ENCODE measurements at places on chromosomes 7 and 10.

DNA sequence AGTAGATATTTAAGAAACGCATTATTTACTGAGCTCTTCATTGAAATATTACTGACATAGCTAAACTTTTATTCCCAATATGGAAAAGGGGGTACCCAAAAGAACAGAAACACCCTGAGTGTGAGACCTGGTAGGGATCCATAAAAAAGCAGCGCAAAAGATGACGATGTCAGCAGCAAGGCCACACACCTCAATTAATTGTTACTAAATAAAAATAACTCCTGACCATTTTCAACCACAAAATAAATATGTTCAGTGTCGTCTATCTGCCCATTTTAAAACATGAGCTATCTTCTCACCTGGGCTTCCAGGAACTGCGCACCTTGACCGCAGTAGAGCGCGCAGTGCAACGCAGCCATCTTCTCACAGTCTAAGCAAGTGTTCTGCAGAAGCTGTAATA is 61.2 kb downstream of the GSAP start:
- no peak for ATAC-seq

- no peak for ATAC-seq
Observed at GRCh38 chr7:28729281-28729680, 228.8 kb downstream of the TRIL start.

DNA sequence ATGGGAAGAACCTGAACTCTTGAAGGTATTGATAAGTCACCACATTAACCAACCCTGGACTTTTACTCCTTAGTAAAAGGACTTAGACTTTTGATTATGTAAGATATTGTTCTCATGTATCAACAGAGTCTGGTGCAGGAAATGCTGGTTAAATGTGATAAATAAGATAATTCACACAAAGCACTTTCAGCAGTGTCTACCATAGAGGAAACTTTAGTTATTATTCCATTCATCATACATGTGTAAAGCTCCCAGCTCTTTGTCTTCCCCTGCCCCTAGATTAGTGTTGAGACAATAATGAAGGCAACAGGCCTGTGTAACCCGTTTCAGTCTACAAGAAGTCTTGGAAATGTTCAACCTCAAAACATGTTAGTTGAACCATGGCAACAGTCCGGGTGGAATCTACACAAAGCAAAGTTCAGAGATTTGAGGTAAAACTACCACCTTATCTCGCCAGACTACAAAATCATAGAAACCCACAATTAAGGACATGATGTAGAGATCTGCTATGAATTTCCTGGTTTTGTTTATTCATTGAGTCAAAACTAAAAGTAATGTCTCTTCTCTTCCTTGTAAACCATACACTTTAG is 109.9 kb upstream of the ADO start:
- no peak for ATAC-seq

- ATAC-seq: no peak
Observed at GRCh38 chr7:125149151-125149550, 219.5 kb upstream of the POT1 start.

DNA sequence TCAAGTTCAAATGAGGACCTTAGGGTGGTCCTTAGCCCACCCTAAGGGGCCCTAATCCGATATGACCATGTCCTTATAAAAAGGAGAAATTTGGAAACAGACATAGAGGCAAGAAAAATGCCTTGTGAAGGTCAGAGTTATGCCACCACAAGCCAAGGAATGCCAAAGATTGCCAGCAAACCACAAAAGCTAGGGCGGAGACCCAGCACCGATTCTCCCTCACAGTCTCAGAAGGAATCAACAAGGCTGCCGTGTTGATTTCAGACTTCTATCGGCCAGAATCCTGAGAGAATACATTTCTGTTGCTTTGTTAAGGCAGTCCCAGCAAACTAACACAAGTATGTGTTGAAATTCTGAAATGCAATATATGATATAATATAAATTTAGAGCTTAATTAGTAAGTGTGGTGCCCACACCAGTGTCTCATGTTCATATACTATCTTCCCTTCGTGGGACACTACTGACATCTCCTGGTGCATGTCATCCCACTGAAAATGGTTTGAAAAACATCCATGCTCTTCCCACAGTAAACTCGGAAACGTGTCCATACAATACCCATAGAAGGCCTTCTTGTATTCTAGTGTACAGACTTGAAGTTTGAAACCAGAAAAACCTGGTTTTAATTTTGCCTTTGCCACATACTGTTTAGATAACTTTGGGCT is 349.0 kb downstream of the TNS3 start:
- ATAC-seq: no peak

- ATAC-seq: no peak
Observed at GRCh38 chr10:60197206-60197605, 192.5 kb downstream of the ANK3 start.

DNA sequence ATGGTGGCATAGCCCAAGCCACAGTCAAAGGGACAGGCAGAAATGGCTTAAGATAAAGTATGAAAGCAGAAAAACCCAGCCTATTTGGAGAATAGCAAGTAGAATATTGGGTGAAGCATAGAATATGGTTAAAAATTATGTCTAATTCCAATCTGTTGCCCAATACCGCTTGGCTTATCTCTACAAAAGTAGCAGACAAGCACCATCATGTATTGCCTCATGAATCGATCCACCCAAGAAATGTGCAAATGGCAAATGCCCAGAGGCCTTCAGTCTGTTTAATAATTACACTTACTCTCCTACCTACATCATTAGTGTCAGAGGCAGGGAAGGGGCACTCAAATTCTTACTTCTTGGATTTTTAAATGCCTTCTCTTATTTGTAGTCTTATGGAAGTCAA is 130.9 kb upstream of the ADAM12 start:
- no peak for ATAC-seq

DNA sequence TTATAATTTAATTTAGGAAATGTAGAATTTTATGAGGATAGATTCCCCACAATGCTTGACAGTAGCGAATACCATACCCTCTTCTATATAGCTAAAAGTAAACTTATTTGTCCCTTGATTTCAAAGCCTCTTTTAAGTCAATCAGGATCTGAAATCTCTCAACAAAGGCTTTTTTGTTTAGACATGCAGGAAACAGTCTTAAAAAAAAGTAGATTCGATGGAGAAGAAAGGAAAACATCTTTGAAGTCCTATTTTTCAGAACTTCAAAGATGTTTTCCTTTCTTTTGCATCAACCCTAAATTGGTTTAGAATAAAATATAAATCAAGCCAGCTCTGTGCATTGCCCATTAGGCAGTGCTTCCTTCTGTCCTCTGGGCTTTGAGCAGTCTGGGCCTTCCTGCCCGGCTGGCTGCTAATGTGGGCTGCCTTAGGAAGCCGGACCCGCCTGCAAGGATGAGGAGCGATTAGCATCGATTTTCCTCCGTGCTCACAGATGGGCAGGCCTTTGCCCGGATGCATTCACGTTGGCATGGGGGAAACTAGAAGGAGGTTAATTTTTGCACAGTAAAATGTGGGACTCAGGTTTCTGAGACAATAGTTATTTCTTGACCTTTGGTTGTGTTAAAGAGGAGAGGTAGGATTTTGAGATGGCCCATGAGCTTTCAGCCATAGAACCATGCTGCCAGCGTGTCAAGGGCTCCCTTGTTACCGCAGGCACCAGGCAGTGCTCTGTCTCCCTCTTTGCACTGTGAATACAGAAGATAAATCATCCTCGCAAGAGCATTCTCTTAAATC is 15.5 kb downstream of the MSRB2 start:
- peak; percentile 66 for ATAC-seq

DNA sequence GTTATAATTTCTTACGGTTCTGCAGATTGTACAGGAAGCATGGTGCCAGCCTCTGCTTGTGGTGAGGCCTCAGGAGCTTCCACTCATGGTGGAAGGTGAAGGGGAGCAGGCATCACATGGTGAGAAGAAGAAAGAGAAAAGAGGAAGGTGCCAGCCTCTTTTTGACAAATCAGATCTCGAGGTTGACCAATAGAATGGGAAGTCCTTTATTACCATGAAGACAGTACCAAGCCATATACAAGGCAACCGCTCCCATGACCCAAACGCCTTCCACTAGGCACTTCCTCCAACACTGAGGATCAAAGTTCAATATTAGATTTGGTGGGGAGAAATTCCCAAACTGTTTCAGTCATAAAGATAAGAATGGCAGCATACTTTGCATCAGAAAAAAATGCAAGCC is 502.8 kb downstream of the GLRX3 start:
- ATAC-seq: no peak

DNA sequence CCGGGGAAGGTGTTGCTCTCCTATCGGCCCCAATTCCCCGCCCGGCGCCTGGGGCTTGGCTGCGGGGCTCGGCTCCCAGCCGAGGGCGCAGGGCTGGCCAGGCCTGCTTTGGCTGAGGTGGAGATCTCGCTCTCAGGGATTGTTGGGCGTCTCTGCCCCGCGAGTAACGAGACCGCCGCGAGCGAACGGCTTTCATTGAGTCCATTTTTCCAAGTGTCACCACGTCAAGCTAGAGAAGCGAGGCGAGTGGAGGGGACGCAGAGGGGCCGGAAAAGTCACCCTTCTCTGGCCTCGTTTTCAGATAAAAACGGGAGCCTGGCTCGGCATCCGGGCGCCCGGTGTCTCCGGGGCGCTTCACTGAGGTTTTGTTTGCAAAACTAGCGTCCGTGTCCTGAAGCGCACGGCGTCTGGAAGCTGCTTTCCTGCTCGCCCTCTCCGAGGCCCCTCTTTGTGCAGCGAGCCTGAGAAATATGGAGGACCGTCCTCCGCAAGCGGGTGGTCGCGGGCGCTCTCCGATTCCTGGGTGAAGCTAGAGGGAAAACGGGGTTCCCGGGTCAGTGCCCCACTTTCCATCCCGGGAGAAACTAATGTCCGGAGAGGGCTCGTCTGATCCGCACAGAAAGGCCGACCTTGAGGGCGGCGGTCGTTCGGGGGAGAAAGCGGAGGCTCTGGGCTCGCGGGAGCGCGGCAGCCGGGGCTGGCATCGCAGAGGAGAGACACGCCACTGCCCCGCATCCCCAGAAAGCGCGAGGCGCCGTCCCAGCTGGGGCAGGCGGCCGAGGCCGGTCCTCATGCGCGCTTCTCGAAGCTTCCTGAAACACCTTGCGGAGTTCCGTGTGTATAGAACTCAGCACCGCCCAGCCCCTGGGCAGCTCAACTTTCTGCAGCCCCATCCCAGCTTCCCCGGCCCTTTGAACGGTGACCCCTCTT is 3.5 kb upstream of the EN2 start:
- ATAC-seq: no peak

- ATAC-seq: peak; percentile 81
Observed at GRCh38 chr7:157228864-157229422, 90.2 kb downstream of the UBE3C start.

- ATAC-seq: peak; percentile 5
Observed at GRCh38 chr7:47458057-47458456, 123.9 kb downstream of the TNS3 start.

- ATAC-seq: no peak
Observed at GRCh38 chr7:50146692-50147091, 53.6 kb upstream of the ZPBP start.

DNA sequence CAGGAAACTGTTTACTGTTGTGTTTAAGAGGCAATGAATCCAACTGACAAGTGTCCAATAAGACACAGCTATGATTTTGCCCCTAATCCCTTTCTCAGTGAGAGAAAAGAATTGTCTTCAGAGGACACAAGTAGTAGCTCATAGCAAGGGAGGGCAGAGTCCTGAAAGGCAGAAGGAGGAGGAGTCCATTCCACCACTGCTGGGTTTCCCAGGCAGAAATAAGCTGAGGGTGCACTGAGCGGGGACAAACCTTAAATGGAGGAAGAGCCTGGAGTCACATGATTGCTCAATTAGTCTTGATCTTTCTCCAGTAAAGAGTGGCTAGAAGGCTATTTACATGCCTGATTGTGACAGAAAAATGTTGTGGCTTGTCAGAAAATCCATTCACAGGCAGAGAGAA is 573.8 kb downstream of the POM121L12 start:
- no peak for ATAC-seq

- no peak for ATAC-seq
Observed at GRCh38 chr7:2864204-2864985, 20.3 kb upstream of the GNA12 start.

GRCh38 chr7:142925413-142925812 is 8.1 kb downstream of the TRPV5 start:
- peak; percentile 34 for ATAC-seq

DNA sequence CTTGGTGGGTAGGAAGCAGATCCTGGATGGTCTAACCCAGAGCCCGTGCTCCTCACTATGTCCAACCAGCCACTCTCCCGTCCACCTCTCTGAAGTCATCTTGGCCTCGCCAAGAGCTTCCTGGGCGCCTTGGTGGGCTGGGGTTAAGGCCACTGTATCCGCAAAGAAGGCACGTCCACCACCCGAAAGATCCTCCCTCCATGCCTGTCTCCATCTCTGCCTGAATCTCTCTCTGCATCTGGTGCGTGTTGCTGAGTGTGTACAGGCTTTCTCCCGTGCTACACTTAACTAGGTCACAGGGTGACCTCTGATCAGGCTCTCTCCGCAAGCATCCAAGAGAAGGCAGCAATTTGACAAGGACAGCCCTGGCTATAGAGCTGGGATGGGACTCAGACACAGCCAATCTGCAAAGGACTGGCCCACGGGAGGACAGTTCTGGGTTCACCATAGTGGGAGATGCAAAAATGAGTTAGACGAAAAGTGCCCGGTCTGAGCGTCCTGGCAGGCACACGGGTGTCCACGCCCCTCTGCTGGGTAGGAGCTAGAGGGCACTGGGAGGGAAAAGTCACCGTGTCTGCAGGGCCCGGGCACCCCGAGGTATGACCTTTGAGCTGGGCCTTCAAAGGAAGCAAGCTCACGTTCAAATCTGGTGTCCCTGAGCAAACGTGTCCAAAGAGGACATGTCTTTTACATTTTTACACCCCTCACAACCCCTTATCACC is 9.4 kb upstream of the RFC2 start:
- ATAC-seq: no peak

DNA sequence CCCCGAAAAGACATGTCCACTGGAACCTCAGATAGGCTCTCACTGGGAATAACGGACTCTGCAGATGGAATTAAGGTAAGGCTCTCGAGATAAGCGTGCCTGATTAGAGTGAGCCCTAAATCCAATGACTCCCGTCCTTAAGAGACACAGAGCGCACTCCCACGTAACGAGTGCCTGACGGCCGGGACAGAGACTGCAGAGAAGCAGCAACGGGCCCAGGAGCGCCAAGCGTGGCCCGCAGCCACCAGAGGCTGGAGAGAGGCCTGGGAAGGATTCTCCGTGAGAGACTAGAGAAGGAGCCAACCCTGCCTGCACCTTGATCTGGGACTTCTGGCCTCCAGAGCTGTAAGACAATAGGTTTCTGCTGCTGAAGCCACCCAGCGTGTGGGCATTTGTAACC is 20.0 kb upstream of the TNRC18 start:
- ATAC-seq: no peak

DNA sequence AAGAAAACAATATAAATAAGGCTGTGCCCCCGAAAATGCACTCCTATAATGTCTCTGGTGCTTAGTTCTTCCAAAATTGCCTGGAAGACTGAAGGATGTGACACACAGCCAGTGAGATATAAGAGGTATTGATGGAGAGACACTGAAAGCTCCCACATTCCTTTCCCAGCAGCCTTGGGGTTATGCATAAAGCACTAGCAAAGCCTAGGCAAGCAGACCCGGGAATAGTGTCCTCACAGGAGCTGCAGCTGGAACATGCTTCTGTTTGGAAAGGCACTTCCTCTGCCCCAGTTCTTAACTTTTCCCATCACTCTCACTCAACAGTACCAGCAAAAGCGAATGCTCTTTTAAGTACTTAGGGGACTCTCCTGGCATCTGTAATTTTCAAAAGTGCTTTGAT is 178.0 kb downstream of the AMPH start:
- peak; percentile 15 for ATAC-seq

Measured in SK-N-SH treated with all-trans-retinoic acid at 6 μM for 48 hours (cell line).